ENCODE measurements at places on chromosomes 7 and 10.

DNA sequence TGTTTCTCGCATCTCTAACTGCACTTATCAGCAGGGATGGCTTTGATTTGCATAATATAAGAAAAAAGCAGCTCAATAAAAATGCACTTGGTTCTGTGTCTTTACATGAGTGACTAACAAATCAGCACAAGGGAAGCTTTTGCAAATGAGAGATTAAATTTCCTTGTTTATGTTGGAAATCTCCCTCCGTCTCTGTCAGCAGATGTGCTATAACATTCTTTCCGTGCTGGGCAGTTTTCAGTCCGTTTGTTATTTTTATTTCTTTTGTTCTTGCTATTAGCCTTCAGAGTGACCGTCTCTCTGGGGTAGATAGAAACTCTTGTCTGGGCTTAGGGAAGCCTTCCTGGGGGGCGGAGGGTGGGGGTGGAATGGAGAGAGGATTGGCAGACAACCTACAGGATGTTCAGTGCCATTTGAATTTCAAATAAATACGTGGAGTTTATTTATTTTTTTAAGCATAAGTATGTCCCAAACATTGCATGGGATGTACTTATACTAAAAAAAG, 96.0 kb downstream of the GATA3 start:
- no peak for DNase-seq

- DNase-seq, result no peak
These were observed 287.2 kb downstream of the HGF start for GRCh38 chr7:81482600-81483186.

DNA sequence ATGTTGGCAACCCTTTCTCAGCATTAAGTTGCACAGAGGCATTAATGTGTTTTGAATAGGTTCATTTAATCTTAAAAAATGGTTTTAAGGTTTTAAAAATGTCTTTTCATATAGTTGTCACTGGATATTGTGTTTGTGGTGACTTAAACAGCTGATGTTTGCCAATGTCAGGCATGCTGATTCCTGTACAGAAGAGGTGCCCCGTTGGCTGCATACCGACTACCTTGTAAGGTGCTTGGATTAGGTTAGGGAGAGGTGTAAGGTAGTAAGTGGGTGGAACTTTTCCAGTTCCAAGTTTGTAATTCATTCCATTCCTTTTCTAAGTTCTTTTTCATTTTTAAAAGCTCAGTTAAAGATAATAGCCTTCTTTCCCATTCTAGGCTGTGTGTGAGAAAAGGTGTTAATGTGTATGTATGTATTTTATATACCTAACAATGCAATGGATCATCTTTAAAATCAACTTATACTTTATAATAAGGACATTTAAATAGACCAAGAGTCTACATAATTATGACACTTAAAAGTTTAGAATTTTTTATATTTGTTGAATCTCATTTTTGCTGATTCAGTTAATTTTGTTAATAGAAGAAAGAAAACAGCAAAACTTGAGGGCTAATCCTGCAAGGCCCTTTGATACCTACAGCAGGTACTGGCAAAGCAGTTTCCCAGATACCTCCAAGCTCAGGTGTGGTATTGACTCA, 155.2 kb downstream of the LCOR start:
- DNase-seq, result no peak

- no peak for DNase-seq
These were observed 101.6 kb downstream of the HECTD2 start for GRCh38 chr10:91511549-91512330.

DNA sequence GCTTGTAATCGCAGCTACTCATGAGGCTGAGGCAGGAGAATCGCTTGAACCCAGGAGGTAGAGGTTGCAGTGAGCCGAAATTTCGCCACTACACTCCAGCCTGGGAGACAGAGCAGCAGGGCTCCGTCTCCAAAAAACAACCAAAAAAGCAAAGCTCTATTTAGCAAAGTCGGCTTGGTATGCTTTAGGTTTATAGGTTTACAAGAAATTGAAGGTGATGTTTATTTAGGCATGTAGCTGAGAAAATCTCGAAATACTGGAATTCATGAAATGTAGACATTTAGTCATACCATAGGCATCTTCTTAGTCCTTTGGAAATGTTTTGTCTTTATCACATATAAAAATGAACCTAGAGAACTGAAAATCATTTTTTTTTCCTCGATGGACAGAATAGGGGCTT, 453.8 kb upstream of the ANKRD30A start:
- no peak for DNase-seq

DNA sequence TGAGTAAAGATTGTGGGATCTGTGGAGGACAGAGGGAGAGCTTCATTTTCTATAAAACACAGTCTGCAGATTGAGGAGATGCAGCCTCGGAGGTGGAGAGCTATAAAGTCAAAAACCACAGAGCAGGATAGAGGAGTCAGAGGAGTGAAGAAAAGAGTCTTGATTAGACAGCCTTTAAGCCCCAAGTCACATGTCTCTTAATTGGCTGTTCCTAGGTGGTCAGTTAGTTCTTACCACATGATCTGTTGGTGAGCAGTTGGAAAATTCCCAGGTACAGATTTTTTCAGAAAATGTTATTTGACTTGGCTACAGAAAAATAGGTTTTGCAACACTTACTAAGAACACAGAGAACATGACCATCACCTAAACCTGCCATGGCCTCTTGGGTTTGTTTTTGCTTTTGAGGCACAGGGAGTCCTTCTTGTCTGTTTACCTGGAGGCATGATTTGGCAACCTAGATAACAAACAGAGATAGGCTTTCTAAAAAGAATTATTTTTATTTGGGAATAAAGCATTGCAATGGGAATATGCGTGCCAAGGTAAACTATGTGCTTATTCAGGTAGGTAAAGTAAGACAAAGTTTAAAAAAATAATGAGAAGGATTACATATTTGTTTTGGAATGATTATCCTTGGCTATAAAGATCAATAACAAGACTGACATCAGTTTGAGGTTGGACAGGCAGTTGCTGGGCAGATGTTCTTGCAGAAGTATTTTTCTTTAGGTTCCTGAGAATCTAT, 604 bp upstream of the CYP3A43 start:
- no peak for DNase-seq

DNA sequence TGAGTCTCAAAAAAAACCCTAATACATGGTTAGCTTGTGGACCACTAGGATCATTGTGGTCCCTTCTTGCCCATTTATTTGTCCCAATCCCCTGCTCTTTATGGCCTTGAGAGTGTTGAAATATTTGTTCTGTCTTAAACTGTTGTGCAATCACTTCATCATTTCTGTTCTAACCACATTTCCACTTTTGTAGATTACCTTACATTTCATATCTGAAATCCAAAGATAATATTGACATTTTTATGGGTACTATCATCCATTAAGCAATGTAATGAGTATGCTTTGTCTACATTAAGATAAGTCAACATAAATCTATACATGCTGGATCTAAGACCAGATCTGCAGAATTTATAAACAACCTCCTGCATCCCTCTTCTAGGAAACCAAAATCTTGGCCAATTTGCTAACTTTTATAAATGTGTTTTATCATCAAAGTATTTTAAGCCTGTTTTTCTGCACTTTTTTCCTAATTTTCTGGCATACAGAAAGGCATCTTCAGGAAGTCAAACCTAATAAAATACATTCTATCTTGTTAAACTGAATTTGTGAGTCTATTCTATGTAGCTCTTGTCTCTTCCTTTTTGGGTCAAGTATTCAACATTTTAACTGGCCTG, 359.4 kb upstream of the CELF2 start:
- DNase-seq, result no peak

DNA sequence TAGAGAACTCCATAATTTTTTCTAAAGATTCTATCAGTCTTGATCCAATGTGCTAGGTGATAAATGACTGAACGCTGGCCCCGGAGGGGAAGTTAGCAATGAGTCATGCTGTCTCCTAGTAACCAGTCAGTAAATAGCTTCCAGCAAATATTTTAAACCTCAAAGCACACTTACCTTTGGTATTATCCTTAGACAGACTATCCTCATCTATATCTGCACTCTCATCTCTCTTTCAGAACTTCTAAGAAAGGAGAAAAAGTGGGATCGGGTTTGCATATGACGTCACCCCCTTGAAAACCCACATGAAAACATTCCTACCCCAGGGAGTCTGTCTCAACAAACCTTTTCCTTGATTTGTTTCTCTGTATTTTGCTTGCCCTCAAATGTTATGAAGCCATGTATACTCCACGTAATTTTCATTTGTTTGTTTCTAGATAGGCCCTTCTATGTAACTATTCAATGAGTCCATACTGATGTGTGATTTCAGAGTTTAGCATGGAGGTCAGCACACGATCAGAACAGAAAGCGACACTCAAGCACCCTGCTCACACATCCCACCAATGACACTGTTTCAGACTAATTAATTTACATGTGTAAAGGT, 174.9 kb upstream of the NRP1 start:
- no peak for DNase-seq

- no peak for DNase-seq
These were observed 951 bp downstream of the ELOVL3 start for GRCh38 chr10:102227050-102227449.

DNA sequence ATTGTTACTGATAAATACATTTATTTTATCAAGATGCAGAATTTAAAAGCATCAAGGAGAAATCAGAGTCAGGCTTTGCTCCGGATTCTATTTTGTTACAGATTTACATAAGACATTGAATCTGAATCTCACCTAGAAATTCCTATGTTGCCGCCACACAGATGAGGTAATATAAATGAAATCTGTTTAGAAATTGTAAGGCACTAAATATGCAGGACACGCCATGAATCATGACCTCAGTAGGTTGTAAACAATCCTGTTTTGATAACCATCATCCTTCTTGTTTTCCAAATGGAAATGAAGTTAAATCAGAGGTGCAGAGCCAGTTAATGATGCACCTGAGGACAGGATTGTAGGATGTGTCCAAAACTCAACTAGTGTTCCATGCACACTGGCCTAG, 778.0 kb downstream of the MAGI2 start:
- no peak for DNase-seq

Measured in activated naive CD4-positive, alpha-beta T cell treated with anti-CD3 and anti-CD28 coated beads, Interleukin-2, amount 50 U/mL, for 16 hours (primary cell).